ENCODE measurements at places on chromosomes 2 and 18. TPM values are rescaled to one million over a fixed set of nuclear protein-coding genes. Genes with fewer than 3 reads are reported as not detected.

Gene APCDD1
- total RNA-seq = 192 TPM

Gene EML6
- total RNA-seq = 4.4 TPM

Gene TCF23
- total RNA-seq = not detected

Gene SLC4A5
- total RNA-seq = 5.6 TPM

DNA sequence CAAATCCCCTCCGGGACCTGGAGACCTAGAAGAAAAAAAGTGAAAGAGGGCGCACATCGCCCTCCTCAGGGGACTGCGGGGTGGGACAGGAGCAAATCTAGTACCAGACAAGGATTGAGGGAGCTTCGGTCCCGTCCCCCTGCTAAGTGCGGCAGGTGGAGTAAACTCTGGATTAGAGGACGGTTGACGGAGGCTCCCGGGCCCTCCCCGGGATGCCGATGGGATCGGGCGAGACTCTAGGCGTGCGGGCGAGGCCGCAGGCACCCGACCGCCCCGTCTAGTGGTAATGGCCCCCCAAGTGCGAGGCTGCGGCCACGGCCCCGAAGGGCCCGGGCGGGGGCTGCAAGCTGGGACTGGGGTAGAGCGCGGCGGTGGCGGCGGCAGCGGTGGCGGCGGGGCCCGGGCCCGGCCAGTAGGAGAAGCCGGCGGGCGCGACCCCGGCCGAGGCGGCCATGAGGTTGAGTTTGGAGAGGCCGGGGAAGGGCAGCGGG is 3.5 kb downstream of the FEV start:
- DNase-seq = no peak

DNA sequence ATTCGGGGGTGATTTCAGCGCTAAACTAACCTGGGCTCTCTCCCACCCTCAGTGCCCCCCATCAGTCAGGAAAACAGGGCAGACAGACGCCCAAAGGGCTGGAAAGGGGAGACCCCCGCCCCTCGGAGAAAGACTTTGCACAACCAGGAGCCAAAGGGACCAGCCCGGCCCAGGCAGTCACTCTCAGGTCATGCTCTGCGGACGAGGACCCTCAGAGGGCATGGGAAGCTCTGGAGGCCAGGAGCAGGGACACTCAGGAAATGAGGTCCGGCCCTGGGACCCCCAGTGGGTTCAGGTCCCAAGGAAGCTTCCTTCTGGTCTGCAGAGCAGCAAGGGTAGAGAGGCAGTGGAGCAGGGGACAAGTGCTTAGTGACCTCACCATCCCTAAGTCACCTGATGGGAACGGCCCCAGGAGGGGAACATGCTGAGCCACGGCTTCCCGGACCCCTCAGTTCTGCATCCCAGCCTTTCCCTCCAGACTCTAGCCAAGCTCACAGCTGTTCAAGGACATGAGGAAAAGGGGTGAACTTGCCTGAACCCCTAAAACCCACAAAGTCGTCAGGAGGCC is 88.0 kb upstream of the GPC1 start:
- no peak for DNase-seq

- DNase-seq = no peak
Observed at GRCh38 chr2:238875101-238875470, 27.2 kb downstream of the TWIST2 start.

- no peak for DNase-seq
Observed at GRCh38 chr2:195330513-195330956, 326.5 kb upstream of the SLC39A10 start.

DNA sequence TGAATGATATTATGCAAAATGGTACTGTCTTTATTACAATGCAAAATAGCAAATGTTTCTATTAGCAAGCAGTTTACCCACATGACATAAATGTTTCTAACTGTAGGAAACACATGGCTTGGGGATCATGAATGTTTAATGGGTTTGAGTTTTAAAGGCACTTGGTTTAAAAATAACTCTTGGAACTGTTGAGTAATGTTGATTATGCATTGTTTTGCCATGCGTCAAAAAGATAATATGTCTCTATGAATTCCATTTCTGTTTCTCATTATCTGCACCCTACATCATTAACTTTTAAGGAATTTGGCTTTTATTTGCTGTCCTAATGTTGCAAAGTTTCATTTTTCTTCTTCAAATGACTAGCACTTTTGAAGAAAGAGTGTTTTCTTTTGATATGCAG is 1355.5 kb downstream of the SUCLG1 start:
- no peak for DNase-seq

DNA sequence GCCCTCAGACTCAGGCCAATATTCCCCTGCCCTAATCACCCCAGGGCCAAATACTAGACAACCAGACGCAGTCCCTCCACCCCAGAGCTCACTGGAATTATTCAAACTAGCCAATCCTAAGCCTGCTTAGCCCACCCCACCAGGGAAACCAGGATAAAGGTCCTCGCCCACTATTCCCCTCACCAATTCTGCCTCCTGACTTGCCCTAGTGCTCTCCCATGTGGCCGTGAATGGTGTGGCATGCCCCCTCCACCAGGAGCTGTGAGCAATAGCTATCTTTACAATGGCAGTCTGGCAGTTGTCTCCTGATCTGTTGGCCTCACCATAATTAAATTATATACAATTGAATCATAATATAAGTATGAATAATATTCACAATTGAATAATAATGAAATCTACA is 42.3 kb downstream of the FAM124B start:
- no peak for DNase-seq
